ENCODE measurements at places on chromosomes 13 and 19. TPM values are rescaled to one million over a fixed set of nuclear protein-coding genes. Genes with fewer than 3 reads are reported as not detected.

The PSG4 gene
- 0.65 TPM for total RNA-seq

The YIPF2 gene
- 98.6 TPM for total RNA-seq

The LYL1 gene
- 119 TPM for total RNA-seq

The ZNF256 gene
- total RNA-seq = 6.3 TPM

The TEX26 gene
- total RNA-seq = not detected

The CCNE1 gene
- total RNA-seq = 4.9 TPM

Measured in vein endothelial cell (primary cell).